Mesenteric fat pad (tissue), 1 donor: ENCODE measurements at places on chromosomes 2 and 18.

DNA sequence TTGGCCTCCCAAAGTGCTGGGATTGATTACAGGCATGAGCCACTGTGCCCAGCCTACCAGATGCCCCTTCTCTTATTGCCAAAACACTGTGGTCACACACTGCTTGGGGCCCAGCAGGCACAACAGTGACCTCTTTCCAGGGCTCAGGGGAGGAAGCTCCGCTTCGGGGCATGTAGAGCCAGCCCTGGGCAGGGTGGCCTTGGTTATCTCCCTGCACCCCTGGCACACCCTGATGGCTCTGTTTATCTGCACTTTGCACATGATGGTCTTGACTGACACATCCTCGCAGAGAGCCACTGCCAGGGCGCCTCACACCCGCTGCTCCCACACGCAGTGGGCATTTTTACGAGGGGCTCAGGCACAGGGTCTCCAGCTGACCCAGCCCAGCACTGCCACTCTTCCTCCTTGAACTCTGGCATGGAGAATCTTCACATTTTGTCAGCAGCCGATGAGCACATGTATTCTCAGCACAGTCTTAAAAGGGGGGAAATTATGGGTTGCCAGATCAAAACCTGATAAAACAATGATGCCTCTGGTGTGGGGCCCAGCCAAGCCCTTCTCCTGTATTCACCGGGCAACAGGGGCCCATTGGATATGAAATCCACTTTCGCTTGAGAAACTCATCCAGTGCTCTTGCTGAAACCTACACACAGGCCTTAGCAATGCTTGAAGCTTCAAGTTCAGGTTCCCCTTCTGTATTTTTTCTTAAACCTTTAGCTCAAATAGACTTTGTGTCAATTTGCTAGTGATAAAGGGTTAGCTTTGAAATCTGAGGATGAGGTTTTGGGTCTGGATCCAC is 5.9 kb downstream of the GYPC start:
- peak; percentile 85 for DNase-seq

DNA sequence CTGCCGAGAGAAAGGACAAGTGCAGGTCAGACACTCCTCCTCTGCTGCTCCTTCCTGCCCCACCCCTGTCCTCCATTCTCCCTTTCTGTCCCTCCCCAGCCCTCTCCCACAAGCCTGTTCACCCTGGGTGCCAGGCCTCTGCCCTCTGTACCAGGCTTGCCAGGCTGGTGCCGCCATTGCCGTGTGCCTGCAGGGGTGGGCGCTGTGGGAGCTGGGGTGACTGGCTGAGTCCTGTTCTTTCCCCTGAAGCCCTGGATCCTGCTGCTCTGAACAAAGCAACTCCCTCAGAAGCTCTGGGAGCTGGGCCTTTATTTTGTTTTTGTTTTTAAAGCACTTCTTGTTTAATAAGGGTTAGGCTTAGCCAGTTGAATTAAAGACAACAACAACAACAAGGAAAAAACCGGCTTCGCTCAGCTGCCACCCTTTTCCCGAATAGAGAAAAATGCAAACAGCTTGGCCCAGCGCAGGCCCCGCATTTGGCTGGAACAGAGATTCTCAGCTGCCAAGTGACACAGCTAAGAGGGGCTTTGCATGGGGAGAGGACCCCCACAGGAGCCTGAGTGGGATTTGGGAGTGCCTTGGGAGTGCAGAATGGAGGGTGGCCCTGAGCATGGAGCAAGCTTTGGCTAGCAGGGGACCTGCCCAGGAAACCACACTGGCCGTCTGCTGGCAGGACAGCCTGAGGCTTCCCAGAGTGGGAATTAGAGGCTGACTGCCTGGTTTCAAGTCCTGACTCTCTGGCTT is 9.1 kb downstream of the PCARE start:
- no peak for DNase-seq

- peak; percentile 71 for DNase-seq
These were observed 52.1 kb upstream of the SLC66A3 start for GRCh38 chr2:11102956-11103860.

- DNase-seq = no peak
These were observed 312.2 kb upstream of the SLC14A2 start for GRCh38 chr18:45303026-45303425.

- DNase-seq = no peak
These were observed 127.0 kb downstream of the TTC32 start for GRCh38 chr2:19774805-19775176.

DNA sequence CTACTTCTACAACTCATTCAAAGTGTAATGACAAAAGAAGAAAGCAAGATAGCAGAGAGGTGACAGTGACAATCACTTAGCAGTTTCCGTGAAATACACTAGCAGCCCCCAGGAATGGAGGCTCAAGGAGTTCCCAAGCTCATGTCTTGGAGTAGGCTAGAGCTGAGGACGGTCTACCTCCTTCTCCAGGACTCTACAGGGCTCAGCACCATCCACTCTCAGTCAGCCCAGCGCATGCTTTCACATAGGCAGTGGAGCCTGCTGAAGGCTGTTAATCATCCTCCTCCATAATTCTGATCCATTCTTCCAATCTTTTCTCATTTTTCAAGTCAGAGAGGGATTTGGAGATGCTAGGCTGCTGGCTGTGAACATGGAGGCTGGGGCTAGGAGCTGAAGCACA is 85.6 kb downstream of the MYT1L start:
- no peak for DNase-seq

DNA sequence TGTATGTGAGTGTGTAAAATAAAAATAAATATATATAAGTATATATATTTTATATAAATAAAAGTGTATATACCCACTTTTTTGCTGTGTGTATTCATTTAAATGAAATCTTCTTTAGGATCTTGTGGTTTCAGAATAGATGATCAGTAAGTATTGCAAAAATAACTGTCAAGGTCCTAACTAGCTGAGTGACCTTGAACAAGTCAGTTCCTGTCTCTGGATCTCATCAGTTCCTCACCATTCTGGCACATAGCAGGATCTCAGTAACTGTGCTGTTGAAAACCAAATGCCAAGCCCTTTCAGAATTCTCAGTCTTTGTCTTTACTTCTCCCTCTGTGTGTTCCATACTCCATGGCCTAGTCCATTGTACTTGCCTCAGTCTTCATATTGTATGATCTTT is 115.3 kb upstream of the CXCR4 start:
- DNase-seq = no peak

DNA sequence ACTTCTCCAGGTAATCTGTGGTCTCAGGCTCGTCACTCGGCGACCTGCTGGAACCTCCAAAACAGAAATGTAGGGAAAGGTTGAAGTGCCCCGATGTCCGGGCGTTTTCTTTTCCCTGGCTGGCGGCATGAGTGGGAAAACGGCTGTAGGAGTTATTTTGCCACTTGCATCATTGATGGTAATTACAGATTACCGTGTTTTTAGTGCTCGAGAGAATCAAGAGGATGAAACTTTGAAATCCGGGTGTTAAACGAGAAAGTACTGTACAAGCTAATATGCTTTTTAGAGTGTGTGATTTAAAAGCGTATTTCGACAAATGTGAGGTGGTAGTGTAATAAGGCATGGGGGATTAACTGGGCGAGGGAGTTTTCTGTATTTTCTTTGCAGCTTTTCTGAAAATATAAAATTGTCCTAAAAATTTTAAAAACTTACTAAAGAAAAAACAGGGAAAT is 819 bp downstream of the GRHL1 start:
- DNase-seq = no peak

DNA sequence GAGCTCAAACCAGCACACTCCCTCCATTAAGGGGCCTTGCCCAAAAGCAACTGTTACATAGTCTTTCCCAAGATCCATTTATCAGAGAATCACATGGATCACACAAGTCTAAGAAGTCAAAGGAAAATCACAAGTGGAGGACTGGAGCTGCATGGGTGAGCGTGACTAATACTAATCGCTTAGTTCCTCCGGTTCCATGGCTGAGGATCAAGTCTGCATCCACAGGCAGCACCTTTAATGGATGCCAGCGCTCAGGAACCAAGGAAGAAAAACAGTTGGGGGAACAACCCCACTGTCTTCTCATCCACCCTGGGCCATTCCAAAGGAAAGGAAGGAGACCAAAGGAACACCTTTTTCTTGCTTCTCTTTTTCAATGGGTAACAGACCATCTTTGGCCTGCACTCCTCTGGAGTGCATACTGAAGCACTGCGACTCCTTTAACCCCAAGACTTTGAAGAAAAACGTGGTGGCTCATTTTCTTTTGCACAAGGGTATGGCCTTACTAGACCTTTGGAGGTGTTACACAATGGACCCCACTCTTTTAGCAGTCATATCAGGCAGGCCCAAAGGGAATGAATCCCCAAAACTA is 9.2 kb upstream of the WDR33 start:
- DNase-seq = no peak

- no peak for DNase-seq
These were observed 19.1 kb downstream of the ZNF24 start for GRCh38 chr18:35324926-35325655.

- DNase-seq = peak; percentile 41
These were observed 248.9 kb downstream of the MYCN start for GRCh38 chr2:16189029-16189835.

- no peak for DNase-seq
These were observed 196.0 kb downstream of the TMEM163 start for GRCh38 chr2:134522496-134523455.

- DNase-seq = no peak
These were observed 300.9 kb downstream of the ARHGAP15 start for GRCh38 chr2:143429932-143430679.

DNA sequence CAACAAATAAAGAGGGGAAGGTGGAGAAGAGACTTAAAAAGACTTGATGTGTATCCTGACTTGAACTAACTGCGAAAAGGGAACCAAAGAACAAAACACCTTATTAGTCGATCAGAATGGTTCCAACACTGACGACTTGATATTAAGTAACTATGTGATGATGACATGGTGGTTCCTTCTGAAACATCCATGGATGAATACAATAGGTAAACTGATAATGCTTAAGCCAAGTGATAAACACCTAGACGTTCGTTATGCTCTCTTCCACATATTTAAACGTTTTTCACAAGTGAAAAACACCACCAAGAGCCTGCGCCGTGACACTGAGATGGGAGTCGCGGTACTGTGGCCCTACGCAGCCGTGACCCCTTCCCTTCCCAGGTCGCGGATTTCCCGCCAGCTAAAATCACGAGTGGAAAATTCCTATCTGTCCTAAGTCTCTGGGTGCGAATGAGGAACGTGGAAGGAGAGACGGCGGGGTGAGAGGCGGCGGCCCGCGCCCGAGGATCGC is 797 bp downstream of the TTC32 start:
- no peak for DNase-seq

DNA sequence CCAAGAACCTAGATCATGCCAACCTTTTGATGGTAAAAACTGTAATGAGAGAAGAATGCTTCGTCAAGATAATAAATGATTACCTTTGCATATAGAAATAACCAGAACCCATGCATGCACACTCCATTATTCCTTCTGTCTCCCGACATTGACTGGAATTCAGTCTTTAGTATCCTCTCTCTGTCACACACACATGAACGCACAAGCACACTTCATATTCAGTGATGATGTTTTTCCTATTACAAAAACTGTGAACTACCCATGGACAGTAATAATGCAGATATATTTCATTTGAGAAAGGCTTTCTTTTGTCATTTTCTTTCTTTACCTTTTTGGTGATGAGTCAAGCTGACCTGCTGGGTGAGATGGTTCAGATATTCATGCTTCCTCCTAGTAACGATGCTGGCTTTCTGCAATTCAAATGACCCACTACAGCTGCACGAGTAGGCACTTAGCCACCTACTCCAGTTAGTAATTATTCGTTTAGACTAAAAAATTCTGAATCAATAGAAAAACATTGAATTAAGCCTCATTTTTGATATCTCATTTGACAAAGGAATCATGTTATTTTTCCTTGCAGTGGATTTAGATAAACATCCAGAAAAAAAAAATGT is 382.2 kb downstream of the TGIF1 start:
- no peak for DNase-seq

DNA sequence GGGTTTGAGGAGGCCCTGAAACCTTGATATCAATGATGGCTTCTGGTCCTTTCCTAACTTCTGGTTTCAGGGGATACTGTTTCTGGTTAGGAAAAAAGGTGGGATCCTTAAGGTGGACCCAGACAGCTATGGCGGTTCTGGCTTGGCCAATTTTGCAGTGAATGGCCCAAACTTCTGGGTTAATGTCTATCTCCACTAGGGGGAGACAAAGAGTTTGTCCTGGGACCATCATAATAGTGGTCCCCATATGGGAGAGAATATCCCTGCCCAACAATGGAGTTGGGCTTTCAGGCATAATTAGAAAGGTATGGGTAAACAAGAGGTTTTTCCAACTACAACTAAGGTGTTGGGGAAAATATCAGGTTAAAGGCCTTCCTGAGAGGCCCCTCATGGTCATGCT is 273.5 kb downstream of the CALCRL start:
- DNase-seq = no peak

- DNase-seq = no peak
These were observed 131.7 kb upstream of the PDE1A start for GRCh38 chr2:182558564-182558963.

DNA sequence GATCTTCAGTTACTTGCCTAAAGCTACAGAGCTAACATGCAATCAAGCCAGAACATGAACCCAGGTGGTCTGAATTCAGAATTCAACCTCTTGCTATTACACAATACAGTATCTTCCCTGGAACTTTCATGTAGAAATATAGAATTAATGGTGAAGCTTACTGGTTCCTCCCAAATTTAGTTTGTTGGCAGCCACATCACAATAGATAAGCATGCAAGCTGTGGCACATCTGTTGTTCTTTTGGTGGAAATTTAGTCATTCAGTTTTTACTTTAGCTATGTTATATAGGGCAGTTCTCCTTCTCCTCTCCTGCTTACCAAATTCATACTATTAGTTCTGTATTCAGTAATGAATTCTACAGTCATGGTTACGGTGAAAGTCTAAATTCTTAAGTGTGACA is 101.0 kb upstream of the RNF152 start:
- no peak for DNase-seq

GRCh38 chr2:188808947-188809355 is 165.2 kb upstream of the COL3A1 start:
- no peak for DNase-seq

DNA sequence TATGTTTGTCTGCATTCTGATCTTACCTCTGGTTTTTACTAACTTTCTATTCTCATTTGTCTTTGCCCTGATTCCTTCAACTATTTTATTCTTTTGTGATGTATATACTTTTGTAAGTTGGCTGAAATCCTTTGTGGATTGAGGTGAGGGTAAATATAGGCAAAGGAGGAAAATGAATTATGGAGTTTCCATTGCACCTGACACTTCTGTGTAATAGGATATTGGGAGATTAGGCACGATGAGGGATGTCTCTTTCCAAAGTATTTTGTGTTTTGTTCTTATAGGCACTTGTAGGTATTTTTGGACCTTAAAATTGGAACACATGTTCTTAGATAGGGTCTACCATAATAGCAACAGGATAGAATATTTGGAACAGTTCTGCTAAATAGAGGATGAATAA is 76.4 kb downstream of the HRH4 start:
- no peak for DNase-seq

- no peak for DNase-seq
These were observed 459.4 kb upstream of the MC4R start for GRCh38 chr18:60831971-60832370.
